ENCODE measurements at places on chromosomes 7 and 10.

- no peak for DNase-seq
Observed at GRCh38 chr10:89206402-89207180, 526 bp downstream of the CH25H start.

GRCh38 chr10:76463111-76463510 is 1031.7 kb downstream of the LRMDA start:
- DNase-seq: no peak

DNA sequence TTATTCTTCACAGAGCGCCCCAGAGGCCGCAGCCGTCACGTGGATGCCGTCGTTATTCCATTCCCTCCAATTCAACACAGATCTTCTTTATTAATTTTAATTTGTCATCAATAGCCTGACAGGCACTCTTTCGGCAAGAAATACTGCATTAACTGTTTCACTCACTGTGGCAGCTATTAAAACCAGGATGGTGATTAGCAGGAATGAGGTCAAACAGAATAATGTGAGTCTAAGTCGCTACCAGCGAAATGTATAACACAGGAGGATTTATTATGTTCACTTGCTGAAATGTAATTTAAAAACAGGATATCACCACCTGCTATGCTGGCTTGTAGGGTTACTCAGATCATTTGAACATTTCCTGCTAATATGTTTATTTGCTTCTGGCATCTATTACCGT is 74.2 kb upstream of the MGMT start:
- DNase-seq: no peak

- DNase-seq: peak; percentile 31
Observed at GRCh38 chr10:99917963-99918825, 91.6 kb downstream of the DNMBP start.

- no peak for DNase-seq
Observed at GRCh38 chr10:43409385-43410109, 561 bp upstream of the HNRNPF start.

DNA sequence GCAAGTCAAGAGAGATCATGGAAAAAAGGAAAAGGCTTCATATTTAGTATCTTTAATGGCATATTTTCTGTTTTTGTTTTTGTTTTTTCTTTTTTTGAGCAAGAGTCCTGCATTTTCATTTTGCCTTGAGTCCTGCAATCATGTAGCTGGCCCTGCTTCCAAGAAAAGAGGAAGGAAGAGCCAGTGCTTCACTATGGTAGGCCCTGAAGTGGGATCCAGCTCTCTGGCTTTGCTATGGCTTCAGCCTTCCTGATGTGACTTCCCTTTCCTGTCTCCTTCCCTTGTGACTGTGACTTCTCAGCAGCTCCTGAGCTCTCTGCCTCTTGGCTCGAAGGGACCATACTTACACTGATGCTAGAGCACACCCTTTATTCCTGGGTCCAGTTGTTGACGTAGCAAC is 512.3 kb downstream of the INHBA start:
- no peak for DNase-seq

DNA sequence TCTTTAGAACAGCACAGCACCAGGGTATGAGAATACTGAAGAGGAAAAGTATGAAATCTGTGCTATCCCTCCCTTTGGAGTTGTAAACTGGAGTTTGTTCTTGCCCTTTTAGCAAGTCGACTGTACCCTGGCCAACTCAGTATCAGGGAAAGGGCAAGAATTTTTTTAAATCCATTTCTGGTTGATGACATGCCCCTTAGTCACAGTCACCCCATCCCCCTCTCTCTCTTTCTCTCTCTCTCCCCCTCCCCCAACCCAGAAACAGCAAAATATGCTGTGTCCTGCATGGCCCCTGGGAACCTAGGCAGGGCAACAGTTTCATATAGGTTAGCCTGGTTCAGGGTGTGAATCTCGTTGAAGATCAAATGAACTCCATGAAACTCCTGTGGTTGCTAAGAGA is 177.7 kb upstream of the ADO start:
- DNase-seq: no peak
